ENCODE measurements at places on chromosomes 1 and 21. TPM values are rescaled to one million over a fixed set of nuclear protein-coding genes. Genes with fewer than 3 reads are reported as not detected.

- DNase-seq = no peak
These were observed 264.8 kb downstream of the PTPRC start for GRCh38 chr1:198903621-198904020.

DNA sequence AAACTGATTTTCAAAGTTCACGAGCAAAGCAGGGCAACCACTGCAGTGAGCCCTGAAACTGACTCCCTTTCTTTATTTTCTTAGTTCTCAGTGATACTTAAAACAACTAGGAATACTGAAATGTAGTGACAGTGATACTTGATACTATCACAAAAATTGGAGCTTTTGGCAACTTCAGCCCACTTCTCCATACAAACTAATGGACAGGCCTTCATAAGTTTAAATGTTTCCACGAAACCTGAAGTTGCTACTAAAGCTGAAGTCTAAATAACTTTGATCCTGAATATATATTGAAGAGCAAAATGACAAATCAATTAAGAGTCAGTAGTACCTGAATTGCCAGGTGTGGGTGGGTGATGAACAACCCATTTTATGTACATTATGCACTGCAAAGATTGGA lies 10.0 kb downstream of the NR5A2 start:
- DNase-seq = no peak

DNA sequence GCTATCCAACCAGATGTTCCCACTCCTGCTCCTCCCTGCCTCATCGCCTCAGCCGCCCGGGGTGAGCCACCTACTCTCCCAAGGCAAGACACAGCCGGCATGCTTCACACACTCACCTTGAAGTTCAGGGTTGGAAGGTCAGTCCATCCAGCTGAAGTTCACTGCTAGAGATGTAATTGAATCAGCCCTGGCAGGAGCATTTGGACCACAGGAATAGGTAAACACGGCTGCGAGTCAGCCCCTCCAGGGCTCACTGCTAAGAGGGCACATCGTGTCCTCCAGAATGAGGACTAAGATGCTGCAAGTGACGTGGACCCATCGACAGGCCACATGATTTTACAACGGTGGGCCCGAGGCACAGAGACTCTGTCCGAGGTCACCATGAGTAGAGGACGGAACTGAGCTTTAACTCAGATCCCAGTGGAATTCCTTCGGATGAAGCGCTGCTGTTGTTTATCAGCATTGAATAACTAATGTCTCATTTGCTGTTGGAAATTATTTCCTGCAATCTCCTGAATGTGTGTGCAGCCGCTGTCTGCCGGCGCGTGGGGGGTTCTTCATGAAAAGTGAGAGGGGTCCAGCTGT lies 41.9 kb downstream of the RSPH1 start:
- DNase-seq = no peak

The DCST1 gene
- 0.57 TPM for polyA plus RNA-seq

DNA sequence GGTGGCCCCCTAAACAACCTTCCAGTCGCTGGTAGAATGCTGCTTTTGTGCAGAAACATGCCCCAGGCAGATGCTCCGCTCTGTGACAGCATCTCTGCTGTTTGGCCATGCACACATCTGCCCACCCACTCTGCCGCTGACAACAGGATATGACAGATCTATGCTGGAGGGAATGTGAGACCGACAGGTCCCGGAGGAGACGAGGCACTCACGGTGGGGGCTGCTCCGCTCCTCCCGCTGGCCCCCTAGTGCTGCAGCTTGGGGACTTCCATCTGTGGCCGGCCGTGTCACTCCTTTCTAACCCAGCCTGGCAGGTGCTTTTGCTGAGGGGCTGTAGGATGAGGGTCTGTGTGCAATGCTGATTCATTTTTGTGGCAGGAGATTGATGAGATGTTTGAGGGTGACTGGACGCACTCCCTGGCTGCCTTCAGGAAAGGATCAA lies 49.1 kb upstream of the DMRTB1 start:
- no peak for DNase-seq

The TMOD4 gene
- 0.44 TPM for polyA plus RNA-seq

The SLAMF9 gene
- polyA plus RNA-seq = not detected

- no peak for DNase-seq
These were observed 260.3 kb downstream of the FAF1 start for GRCh38 chr1:50699795-50700194.

The KRTAP12-2 gene
- polyA plus RNA-seq = not detected

DNA sequence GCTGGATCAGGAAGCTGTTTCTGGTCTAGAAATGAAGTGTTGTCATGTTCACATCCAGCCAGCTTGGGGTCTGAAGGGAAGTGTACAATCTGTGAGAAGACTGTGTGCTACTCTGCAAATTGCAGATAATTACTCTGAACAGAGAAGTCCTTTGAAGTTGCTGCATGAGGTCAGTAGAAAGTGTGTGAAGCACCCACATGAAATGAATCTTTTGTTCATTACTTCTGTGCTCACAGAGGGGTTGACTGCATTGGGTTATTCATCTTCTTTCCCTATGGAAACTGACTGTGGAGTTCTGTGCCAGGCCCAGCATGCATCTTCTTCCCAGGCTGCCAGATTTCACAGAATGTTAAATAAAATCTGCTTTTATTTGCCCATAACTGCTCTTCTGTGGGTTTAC lies 47.1 kb downstream of the CTH start:
- no peak for DNase-seq
